Right lung (tissue), 10 donors: ENCODE measurements at places on chromosomes 13 and 19. TPM values are rescaled to one million over a fixed set of nuclear protein-coding genes. Genes with fewer than 3 reads are reported as not detected.

DNA sequence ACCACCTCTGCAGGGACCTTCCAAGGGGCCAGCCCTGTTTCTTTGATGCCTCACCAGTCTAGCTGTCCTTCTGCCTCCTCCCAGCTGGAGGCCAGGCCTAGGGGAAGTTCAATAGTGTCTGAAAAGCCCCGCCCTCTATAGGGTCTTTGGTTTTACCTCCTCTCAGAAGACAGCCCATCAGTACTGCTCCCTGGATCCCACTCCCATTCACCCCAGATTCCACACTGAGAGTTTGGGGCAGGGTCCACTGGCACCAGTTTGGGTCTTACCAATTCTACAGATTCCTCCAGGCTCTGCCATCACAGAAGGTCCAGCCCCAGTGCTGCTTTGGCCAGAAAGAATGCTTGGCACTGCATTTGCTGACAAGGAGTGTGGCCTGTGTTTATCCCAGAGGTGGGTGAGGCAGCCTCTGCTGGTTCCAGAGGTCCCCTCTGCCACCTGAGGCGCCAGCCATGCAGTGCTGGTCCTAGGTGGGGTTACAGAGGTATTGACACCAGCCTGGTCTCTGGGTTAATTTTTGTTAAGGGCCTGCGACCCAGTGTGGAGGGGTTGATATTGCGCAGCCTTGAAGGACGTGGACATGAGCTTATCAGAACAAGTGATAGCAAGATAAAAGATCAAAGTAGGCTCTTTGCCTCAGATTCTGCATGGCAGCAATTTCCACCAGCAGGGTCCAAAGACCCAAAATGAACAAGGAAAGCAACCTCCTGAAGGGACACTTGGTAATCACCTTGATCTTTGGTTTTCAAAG, 41.4 kb upstream of the IGSF23 start:
- DNase-seq = no peak

Gene CEBPA
- polyA plus RNA-seq = 10.7 TPM

GRCh38 chr13:97005625-97006262, 11.5 kb upstream of the OXGR1 start:
- no peak for DNase-seq

Gene UQCRFS1
- 14.7 TPM for polyA plus RNA-seq

- peak; percentile 36 for DNase-seq
These were observed 39.4 kb downstream of the LRCH1 start for GRCh38 chr13:46592385-46592784.

- no peak for DNase-seq
These were observed 1.8 kb downstream of the APOC4 start for GRCh38 chr19:44943801-44944249.

GRCh38 chr13:25406377-25406776, 34.6 kb downstream of the ATP8A2 start:
- DNase-seq = no peak

- DNase-seq = no peak
These were observed 366.4 kb downstream of the KLF12 start for GRCh38 chr13:73767747-73768315.

DNA sequence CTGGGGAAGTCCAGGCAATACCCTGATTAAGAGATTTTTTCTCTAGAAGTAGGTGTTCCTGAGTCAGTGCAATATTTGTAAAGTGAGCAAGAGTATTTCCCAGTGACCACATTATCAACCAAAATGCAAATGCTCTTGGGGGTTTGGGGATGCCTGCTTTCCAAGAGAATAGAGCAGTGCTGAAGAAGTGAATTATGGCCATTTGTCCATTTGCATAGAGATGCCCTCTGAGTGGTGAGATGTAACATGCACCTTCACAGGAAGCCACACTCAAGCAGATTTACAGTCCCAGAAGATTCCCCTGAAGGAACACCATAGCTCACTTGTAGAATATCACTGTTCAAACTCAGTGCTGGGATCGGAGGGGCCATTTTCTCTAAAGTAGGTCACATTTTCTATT, 71.8 kb downstream of the TNFSF11 start:
- no peak for DNase-seq

DNA sequence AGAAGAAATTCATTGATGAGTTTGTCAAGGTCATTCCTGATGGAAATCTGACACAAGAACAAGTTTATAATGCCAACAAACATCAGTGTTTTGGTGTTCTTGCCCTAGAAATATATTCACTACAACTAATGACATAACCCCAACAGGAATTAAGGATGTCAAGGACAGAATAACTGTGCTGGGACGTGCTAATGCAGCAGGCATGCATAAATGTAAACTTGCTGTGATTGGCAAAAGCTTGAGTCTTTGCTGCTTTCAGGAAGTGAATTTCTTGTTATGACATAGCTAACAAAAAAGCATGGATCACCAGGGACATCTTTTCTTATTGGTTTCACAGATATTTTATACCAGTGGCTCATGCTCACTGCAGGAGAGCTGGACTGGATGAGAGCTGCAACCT, 144.6 kb downstream of the KCTD12 start:
- no peak for DNase-seq

GRCh38 chr19:1253514-1254080, 5.2 kb downstream of the MIDN start:
- no peak for DNase-seq

- DNase-seq = no peak
These were observed 588 bp upstream of the DPY19L3 start for GRCh38 chr19:32404933-32405430.

DNA sequence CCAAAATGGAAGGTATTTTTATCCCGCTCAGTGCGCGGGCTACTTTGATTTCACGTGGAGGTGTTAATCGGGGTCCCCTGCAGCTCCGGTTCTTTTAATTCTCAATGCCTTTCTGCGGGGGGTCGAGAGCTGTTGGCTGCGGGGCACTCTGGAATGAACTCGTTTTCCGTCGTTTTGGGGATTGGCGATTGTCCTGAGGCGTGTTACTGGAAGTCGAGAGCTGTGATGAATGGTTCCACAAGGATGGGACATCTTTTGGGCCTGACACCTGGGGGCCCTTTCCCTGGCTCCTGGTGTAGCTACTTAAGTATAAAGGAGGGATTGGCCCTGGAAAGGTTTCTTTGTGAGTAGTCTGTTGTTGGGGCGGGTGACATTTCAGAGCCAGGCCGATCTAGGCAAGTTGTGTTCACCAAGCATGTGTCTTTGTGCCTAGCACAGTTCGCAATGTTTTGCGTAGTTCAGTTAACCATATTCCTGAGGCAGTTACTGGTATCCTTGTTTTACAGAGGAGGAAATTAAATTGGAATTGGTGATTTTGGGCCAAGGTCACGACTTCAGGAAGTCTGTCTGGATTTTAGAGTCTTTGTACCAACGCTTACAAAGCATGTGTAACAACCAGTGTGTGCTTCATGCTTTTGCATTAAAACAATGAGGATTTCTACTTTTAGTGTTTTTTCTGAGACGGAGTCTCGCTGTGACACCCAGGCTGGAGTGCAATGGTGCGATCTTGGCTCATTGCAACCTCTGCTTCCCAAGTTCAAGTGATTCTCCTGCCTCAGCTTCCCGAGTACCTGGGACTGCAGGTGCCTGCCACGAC, 846 bp downstream of the RPL13A start:
- DNase-seq = no peak

DNA sequence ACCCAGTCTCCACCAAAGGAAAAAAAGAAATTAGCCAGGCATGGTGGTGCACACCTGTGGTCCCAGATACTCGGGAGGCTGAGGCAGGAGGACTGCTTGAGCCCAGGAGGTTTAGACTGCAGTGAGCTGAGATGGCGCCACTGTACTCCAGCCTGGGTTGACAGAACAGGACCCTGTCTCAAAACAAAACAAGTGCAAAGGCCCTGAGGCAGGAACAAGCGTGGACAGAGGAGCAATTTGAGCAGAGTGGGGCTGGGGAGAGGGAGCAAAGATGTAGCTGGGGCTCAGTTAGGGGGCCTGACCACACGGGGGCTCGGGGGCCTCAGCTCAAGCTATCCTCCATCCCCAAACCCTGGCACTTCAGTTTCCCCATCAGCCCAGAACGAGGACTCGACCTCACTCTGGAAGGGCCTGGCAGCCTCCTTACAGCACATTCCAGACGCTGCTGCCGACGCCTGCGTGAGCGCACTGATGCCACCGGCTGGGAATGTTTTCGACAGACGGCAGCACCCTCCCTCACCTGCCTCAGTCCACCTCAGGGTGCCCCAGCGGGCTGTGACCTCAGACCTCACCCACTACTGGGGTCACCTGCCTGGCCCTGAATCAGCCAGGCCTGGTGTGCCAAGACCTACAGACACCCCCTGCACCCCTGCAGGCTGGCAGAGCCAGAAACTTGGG, 1.8 kb upstream of the POLRMT start:
- DNase-seq = no peak

Gene NCLN
- polyA plus RNA-seq = 39.2 TPM

DNA sequence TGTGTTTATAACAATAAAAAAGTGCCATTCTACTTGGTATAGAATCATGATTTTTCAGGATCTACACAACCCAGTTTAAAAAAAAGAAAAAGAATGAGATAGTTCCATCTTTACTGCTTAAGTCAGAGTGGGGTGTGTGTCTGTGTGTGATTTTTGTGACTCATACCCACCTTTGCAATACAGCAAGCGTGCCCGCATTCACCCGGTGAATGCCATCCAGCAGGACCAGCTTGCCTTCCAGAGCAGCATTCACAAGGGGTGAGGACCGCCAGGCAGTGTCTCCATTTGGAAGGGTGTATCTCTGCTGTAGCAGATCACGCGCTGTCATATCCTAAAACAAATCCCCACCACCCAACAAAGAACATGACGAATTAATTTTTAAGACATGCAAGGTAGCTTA, 127.7 kb downstream of the VWA8 start:
- no peak for DNase-seq

DNA sequence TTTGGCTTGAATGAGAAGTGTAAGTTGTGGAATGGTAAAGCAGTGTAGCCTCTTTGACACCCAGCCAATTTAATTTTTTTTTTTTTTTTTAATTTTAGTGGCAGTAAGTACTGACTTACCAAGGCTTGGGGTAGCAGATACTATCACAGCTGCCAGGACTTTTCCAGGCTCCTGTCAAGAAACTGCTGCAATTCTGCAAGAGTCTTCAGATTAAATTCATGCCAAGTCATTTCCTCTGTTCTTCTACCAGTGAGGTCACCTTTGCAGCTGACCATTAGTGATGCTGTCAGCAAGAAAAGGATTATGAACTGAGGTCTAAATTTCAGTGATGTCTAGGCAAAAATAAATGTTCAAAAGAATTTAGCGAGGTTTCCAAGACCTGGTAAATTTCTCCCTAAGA, 91.2 kb downstream of the GGACT start:
- no peak for DNase-seq

Gene C19orf81
- not detected for polyA plus RNA-seq

GRCh38 chr13:50261130-50261901, 246.1 kb downstream of the KCNRG start:
- DNase-seq = no peak

DNA sequence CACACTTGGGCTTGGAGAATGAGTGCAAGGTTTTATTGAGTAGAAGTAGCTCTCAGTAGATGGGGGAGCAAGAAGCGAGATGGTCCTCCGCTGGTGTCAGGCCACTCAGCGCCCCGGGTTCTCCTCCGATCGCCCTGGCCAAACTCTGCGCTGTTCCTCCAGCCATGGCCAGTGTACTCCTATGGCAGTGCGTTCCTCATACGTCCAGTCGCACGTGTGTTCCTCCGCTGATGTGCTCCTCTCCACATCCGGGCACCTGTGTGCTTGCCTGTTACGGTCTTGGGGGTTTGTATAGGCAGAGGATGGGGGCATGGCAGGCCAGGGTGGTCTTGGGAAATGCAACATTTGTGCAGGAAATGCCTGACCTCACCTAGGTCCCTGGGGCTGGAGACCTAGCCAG, 1899.4 kb downstream of the PCDH9 start:
- no peak for DNase-seq
